Foreskin melanocyte (primary cell): ENCODE measurements at places on chromosomes 2 and 18.

- no peak for DNase-seq
These were observed 719.9 kb downstream of the ADCYAP1 start for GRCh38 chr18:1624612-1625011.

DNA sequence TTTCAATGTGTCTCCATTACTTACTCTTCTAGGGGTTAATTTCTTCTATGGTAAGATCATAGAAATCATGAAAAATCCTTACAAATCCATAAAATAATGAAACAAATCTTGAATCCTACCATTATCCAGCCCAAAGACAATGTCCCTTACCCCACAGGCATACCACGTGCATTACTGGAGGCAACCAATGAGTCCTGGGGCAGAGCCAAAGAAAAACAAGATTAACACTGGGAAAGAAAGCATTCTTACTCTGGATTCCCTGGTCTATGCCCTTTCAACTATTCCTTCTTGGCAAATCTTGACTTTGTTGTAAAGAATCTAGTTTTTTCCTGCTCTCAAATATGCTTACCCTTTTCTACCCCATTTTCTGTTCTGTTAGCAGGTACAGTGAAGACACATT is 3.1 kb upstream of the GALNT1 start:
- no peak for DNase-seq

GRCh38 chr2:232894251-232894650 is 24.2 kb downstream of the SNORC start:
- no peak for DNase-seq

DNA sequence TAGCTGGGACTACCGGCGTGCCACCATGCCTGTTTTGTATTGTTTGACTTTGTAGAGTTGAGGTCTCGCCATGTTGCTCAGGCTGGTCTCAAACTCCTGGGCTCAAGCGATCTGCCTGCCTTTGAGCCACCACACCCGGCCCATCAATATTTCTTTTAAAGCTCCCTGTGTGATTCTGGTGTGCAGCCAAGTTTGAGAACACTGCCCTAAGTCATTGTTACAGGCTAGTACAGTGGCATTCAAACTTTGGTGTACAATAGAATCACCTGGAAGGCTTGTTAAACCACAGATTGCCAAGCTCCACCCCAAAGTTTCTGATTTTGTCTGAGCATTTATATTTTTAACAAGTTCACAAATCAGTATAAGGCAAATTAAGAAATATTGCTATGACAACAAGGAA is 99.9 kb downstream of the RBBP8 start:
- no peak for DNase-seq

DNA sequence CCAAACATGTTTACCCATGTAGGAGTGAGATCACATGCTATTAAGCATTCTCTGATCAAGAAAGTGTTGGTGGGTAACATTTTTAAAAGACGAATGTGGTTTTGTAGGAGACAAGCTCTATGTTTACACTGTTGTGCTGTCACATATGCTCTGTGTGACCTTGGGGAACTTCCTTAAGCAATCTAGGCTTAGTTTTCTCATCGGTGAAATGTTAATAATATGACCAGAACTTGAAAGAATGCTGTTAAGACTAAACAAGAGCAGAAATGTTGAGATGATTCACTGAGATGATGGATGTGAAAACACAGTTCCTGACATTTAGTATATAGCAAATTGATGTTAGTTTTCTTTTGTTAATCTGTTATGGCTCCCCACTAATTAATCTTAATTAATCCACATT is 860.9 kb upstream of the CNTNAP5 start:
- DNase-seq = no peak

- no peak for DNase-seq
These were observed 372.8 kb upstream of the MYT1L start for GRCh38 chr2:2703762-2704427.

- DNase-seq = no peak
These were observed 147.1 kb downstream of the COL4A4 start for GRCh38 chr2:227016894-227017293.

- peak; percentile 15 for DNase-seq
These were observed 65.7 kb downstream of the LRRTM1 start for GRCh38 chr2:80238692-80239469.

DNA sequence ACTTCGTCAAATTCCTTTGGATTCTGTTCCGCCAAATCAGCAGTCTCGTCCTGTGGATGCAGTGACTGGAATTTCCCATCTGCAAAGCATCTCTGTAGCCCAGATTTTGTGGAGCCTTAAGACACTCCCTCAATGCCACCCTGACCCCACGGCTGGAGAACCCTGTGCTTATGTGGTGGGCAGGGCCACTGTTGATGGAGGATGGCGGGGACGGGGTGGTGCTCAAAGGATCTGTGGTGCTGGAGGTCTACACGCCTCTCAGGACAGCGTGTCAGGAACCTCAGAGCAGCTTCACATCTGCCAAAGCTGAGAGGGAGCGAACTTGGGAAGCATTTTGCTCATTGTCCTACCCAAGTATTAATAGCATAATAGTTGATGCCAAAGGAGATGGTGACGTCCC is 200.1 kb downstream of the MGAT5 start:
- no peak for DNase-seq

DNA sequence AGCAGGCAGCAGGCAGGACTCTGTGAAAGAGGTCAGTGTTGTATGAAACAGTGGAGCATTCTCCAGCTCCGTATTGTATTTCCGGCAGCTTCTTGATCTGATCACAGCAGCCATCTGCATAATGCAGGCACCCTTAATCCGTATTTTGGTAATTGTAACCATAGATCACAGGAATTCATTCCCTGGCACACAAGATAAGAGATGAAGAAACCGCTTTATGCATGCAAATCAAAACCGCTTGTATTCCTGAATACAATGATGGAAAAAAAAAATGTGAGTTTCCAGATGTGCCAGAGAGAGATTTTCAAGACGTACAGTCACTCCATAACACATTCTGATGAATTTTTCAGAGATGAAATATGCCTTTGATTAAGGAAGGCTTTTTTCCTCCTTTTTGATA is 221.3 kb downstream of the ACKR3 start:
- no peak for DNase-seq

GRCh38 chr2:76953733-76954347 is 568.3 kb downstream of the LRRTM4 start:
- peak; percentile 48 for DNase-seq

GRCh38 chr2:181146171-181146570 is 165.8 kb downstream of the UBE2E3 start:
- no peak for DNase-seq

DNA sequence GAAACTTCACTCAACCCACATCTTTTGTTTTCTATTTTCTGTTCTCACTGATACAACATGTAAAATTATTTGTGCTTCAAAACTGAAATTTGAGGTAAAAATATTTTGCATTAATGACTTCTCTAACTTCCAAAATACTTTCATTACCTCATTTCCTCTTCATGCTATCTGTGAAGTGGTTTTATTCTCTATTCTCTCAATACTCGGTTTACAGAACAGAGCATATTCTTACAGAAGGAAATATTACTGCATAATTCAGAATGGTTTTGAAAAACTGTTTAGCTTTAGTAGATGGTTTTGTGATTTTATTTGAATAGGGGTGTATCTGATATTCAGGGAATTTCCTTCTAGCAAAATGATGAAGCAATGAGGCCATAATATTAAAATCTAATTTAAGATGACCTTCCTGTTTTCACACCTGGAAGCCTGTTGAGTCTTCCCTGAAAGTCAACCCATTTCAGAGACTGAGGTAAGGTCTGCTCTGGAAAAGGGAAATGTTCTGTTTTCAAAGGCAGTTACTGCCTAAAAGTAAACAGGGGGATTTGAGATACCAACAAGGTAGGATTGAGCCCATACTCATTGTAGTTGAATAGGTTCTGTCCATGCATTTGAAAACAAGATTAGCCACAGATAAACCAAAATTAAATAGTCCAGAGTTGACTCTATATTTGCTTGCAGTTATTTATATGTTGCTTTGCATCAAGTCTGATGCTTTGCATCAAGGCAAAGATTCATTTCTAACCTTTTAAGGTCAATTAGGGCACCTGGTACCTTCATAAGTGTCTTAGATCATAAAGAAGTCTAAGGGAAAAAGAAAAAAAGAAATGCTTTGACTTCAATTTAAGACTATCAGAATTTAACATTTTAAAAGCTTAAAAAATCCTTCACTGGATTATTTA is 50.8 kb upstream of the PEX13 start:
- DNase-seq = no peak

- DNase-seq = no peak
These were observed 21.4 kb downstream of the SALL3 start for GRCh38 chr18:79000997-79001396.

- no peak for DNase-seq
These were observed 245.6 kb downstream of the FAM210A start for GRCh38 chr18:13480571-13481255.

- DNase-seq = no peak
These were observed 234.6 kb upstream of the FANCL start for GRCh38 chr2:58475756-58476155.

DNA sequence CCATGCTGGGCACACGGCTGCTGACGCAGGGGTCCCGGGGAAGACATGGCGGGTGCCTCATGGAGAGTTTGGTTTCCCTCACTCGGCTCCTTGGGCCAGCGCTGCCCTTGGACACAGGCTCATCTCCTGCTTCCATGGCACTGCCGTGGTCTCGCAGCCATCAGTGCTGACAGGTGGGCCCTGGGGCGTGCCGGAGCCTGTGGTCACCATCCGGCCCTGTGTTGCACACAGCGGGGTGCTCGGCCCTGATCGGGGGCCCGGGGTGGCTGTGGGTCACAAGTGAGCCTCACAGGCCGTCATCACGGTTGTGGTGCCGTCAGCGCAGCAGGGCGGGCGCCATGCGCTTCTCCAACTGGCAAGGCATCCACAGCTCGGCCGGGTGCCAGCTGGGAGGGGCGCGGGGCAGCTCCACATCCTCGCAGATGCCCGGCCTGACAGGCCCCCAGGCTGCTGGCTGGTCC is 582 bp downstream of the RTP5 start:
- DNase-seq = no peak

DNA sequence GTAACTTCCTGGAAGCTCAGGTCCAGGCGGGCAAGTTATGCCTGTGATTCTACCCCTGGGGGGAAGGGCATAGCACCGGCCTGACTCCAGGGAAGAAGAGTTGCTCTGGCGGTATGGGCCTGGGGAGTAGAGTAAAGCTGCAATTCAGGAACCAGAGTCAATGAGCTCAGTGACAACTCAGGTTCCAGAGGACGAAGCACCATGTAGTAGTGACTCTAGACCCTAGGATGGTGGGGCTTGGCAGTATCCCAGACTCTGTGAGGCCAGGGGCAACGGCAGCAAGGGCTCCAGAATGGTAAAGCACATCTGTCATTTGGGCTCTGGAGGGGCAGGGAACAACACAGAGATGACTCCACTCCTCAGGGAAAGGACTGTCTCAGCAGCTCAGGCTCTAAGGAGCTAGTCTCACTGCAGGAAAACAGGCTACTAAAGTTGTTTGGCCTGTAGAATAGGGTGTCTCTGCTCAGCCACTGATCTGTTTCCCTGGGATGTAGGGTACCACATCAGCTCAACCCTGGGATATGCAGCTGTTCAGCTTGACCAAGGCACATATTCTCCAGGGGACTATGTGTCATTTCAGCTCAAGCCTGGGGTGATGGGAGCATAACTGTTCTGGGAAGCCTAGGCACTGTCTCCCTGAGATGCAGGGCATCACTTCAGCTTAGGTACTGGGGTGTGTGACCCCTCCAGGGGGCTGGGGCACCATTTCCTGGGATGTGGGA is 36.2 kb upstream of the RHOB start:
- no peak for DNase-seq

GRCh38 chr18:56803051-56803450 is 151.9 kb downstream of the WDR7 start:
- DNase-seq = no peak

- no peak for DNase-seq
These were observed 76.8 kb downstream of the POU3F3 start for GRCh38 chr2:104930732-104931131.

GRCh38 chr2:54977149-54977548 is 73.1 kb downstream of the RTN4 start:
- DNase-seq = no peak

- no peak for DNase-seq
These were observed 37.1 kb upstream of the DARS1 start for GRCh38 chr2:136022396-136023146.

- no peak for DNase-seq
These were observed 99.5 kb upstream of the GATA6 start for GRCh38 chr18:22069916-22070315.

GRCh38 chr2:82641598-82642180 is 1817.4 kb downstream of the SUCLG1 start:
- no peak for DNase-seq

DNA sequence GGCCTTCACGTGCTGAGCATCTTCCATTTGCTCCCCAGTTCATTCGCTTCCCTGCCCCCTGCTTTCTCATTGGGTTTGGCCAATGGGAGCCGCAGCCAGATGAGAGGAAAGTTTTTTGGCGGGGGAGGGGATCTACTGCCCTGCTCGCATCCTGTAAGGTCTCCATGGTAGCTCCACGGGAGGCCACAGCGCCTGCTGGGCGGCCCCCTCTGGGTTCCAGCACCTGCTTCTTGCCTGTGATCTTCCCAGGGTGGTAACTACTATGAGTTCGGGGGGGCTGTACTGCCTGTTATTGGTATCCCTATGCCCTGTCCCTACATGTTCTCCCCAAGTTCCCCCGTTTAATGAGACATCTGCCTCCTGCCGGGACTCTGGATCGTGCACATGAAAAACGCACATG is 57.2 kb downstream of the INPP5D start:
- DNase-seq = no peak

- DNase-seq = no peak
These were observed 249.1 kb upstream of the SALL3 start for GRCh38 chr18:78730546-78730945.

GRCh38 chr18:10269261-10269660 is 185.2 kb upstream of the APCDD1 start:
- no peak for DNase-seq

DNA sequence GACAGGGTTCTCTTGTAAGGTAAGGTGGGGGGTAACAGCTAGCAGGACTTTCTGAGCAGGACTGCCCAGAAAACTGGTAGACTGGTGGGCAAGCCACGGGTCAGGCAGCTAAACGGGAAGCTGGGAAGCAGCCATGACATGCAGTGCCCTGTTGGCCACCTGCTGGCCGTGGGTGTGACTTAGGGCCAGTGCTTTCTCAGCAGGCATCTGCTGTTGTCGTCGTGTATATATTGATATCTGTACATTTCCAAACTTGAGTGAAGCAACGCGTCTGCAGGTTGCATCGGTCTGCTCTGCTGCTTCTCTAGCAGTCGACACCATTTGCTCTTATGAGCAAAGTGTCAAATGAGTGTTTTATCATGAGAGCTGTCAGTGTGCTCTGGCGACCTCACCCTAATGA is 31.0 kb downstream of the COA5 start:
- no peak for DNase-seq

- no peak for DNase-seq
These were observed 18.6 kb downstream of the WDSUB1 start for GRCh38 chr2:159267921-159268320.

GRCh38 chr2:36569267-36569856 is 28.6 kb downstream of the FEZ2 start:
- no peak for DNase-seq
